ENCODE measurements at places on chromosomes 13 and 19.

DNA sequence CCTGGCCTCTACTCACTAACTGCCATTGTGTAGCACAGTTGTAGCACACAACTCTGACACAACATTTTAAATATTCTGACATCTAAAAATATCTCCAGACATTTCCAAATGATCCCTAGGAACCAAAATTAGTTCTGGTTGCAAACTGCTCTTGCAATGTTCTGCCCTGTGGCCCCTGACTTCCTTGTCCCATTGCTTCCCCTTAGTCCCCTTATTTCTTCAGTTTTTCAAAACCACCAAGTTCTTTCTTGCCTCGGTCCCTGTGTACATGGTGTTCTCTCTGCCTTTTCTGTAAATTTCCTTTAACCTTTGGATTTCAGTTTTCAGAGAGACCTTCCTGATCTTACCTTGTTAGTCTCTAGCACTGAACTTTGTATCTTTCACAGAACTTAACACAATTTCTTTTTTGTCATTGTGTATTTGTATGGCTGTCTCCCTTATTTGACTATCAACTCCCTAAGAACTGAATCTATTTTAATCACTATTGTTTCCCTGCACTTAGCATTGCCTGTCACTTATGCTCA is 87.6 kb upstream of the MLNR start:
- no peak for DNase-seq

- no peak for DNase-seq
These were observed 55.6 kb downstream of the RCBTB2 start for GRCh38 chr13:48477191-48477855.

- DNase-seq = no peak
These were observed 223.8 kb downstream of the TDRD3 start for GRCh38 chr13:60620611-60621395.

GRCh38 chr19:58350871-58351557 is 2.3 kb downstream of the A1BG start:
- no peak for DNase-seq

DNA sequence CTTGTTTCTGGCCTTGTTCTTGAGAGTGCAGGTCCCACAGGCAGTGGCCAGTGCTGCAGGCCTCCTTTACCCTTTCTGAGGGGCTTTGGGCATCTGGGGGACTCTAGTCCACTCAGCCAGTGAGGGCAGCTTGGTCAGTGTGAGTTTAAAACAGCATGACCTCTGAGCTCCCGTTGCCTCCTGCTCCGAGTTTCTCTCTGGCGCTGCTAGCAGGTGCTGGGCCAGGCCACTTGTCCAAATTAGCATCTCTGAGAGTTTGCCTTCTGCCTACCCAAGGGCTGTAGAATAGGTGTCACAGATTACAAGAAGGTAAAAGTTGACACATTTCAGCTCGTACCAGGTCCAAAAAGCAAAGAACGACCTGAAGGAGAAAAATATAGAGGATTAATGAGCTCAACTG is 105.9 kb downstream of the SIPA1L3 start:
- DNase-seq = no peak

- no peak for DNase-seq
These were observed 113.8 kb downstream of the IRS2 start for GRCh38 chr13:109672545-109672944.

GRCh38 chr13:114198556-114198955 is 19.5 kb downstream of the CFAP97D2 start:
- no peak for DNase-seq

DNA sequence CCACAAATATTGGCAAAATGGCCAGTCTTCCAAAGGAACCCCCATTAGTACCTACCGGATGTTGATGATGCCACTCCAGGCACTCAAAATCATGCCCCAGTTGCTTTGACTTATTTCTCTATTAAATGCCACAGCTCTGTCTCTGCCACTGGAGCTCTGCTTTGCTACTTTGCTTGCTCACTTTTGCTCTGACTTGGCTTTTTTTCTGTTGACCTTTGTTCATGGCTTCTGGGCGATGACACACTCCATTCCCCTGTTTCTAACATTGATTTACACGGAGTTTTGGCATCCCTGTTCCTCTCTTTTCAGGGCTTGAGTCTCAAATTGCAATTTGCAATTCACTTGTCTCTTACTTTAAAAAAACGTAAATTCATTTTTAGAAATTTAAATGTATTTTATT is 217.1 kb upstream of the SPRY2 start:
- no peak for DNase-seq

DNA sequence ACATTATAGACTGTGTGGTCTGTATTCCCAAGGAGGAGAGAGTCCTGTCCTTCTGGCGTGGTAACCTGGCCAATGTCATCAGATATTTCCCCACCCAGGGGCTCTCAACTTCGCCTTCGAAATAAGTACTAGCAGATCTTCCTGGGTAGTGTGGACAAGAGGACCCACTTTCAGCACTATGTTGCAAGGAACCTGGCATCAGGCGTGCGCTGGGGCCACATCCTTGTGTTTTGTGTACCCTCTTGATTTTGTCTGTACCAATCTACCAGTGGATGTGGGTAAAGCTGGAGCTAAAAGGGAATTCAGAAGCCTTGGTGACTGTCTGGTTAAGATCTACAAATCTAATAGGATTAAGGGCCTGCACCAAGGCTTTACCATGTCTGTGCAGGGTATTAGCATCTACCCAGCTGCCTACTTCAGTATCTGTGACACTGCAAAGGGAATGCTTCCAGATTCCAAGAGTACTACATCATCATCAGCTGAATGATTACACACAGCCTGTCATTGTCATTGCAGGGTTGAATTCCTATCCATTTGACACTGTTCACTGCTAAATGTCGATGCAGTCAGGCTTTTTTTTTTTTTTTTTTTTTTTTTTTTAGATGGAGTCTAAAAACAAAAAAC is 148.0 kb downstream of the PRR20E start:
- no peak for DNase-seq

- DNase-seq = no peak
These were observed 231.7 kb downstream of the FOXO1 start for GRCh38 chr13:40434516-40435397.

GRCh38 chr13:46274094-46274698 is 62.5 kb downstream of the LRRC63 start:
- DNase-seq = no peak

DNA sequence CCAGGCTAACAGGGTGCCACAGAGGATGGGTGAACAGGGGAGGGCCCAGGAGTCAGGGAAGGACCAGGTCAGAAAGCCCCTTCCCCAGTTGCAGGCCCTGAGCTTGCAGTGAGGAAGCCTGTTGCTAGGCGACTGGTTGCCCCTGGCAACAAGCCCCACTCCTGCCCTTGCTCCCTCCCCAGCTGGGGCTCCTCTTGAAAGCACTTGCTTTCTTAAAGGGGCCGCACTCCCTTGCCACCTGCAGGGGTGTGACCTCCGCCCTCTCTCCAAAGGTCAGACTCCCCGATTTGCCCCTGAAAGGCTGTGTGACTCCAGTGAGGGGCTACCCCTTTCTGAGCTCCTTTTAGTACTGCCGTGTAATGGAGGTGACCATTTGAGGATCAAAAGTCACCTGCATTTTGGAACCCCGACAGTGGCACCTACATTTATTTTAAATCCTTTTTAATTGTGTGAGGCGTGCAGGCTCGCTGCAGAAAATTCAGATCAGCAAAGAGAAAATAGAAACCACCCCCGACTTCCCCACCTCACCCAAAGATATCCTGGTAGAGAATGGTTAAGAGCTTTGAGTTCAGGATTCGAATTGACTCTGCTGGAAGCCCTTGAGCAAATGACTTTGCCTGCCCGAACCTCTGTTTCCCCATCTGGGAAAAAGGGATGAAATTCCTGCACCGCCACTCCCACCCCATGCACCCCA is 4.8 kb downstream of the FCHO1 start:
- no peak for DNase-seq

GRCh38 chr13:39655041-39655568 is 357 bp upstream of the COG6 start:
- DNase-seq = no peak

DNA sequence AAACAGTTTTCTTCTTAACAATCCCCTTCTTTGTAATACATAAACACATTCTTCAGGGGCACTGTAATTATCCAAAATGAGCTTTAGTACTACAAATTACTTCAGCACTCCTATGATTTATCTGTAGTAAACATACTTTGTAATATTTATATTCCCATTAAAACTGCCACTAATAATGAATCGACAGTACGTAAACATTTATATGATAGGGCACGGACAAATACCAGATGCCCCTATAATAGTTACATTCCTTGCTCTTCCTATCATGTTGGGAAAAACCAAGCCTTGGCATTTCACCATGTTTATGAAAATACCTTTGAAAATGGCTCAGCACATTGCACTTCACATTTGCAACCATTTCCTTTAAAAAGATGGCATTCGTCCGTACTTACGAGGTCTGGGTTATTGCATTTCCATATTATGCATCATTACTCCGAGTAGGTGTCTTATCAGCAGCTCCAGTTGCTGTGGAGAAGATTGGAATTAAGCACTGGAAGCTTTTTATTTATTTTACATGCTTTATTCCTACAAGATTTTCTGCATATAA is 1043.4 kb downstream of the DIAPH3 start:
- no peak for DNase-seq

DNA sequence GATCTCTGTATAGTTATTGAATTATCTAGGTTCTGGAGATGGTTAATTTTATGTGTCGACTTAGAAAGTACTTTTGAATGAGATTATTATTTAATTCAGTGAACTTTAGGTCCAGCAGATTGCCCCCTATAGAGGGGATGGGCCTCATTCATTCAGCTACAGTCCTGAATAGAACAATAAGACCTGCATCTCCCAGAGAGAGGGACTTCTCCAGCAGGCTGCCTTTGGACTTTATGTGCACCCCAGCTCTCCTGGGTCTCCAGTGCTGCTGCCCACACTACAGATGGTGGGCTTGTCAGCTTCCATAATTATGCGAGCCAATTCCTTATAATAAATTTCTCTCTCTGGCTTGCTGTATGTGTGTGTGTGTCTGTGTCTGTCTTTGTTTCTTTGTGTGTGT is 39.3 kb upstream of the KL start:
- DNase-seq = no peak

GRCh38 chr13:22126433-22127021 is 455.7 kb downstream of the FGF9 start:
- DNase-seq = no peak

- DNase-seq = no peak
These were observed 1584.5 kb upstream of the MIR17HG start for GRCh38 chr13:89763005-89763404.

- DNase-seq = no peak
These were observed 7.9 kb downstream of the PBX4 start for GRCh38 chr19:19610376-19611202.

- no peak for DNase-seq
These were observed 8.6 kb downstream of the MED4 start for GRCh38 chr13:48086272-48086671.
